Effector CD8-positive, alpha-beta T cell (primary cell): ENCODE measurements at places on chromosomes 1 and 21.

- peak; percentile 45 for DNase-seq
These were observed 894 bp downstream of the EPB41 start for GRCh38 chr1:28915031-28915895.

GRCh38 chr1:93450321-93450720, 2.4 kb downstream of the FNBP1L start:
- DNase-seq = no peak

GRCh38 chr1:29117381-29117780, 6.3 kb downstream of the TMEM200B start:
- no peak for DNase-seq

- no peak for DNase-seq
These were observed at the start of gene MFAP2 for GRCh38 chr1:16980473-16981268. TSS of gene MFAP2 (minus strand) at chr1:16980620. CDS start at chr1:16978273, 2,347 bp downstream.

DNA sequence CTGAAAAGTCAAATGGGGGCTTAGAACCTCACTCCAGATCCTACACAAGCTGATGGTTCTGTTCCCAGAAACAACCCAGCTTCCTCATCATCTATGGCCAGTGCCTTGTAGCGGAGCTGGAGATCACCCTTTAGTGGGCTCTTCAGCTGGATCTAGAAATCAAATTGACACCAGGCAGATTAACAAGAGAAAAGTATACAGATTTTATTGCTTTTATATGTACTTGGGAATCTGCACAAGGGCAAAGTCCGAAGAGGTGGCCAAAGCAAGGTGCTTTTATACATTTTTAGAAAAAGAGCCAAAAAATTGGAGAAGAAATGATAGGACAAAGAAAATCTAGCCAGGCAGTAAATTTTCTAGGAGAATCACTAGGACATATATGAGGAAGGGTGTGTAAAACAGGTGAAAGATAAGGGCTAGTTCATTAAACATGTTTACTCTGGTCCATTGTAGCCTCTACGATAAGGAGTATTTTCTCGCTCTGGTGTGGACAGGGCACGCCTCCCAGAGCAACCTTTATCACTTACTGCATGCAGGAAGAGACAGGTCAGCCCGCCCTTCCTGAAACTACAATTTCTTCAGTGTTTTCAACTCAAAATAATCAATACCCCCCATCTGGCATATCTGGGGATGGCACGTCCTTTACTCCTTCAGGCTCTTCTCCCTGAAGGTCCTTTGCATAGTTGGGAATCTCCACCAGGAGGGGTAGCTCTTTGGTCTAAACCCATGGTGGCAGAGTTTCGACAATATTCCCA, 14.0 kb upstream of the LGALS8 start:
- DNase-seq = no peak

DNA sequence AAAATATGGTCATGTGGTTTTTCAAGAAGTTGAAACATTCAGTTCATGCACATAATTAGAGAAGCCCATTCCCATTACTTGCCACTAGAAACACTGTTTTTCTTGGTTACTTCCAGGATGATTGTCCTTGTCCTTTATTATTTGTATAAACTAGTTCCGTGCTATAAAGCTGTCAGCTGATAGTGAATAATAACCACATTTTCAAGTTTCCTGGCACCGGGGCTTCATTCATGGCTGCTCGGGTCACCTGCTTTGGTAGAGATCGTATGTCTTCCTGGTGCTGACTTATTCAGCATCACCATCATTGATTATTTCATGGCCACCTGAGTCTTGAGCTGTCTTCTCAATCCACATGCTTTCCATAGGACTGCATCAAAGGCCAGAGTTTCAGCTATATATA, 62.9 kb upstream of the ZNF326 start:
- no peak for DNase-seq

- no peak for DNase-seq
These were observed 386.8 kb downstream of the NCAM2 start for GRCh38 chr21:21384977-21385376.

DNA sequence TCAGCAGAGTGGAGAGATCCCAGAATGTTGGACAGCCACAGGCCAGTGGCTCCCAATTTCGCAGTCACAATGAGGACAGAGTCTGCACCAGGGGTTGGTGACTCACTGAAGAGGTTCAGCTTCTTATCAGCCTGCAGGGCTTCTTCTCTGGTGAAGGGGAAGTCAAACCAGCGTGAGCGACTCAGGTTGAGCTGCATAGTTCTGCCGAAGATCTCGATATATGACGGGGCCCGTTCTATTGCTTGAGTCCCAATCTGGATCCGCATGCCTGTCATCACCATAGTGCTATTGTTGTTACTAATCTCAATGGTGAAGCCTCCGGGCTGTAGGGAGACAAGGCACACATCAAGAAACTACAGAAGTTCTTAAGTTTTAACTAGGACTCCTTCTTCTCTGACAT, 58.5 kb downstream of the UBR4 start:
- no peak for DNase-seq

- DNase-seq = no peak
These were observed 5.1 kb downstream of the OSBPL9 start for GRCh38 chr1:51621841-51622454.

- DNase-seq = no peak
These were observed 60.4 kb upstream of the PSEN2 start for GRCh38 chr1:226809785-226810571.

DNA sequence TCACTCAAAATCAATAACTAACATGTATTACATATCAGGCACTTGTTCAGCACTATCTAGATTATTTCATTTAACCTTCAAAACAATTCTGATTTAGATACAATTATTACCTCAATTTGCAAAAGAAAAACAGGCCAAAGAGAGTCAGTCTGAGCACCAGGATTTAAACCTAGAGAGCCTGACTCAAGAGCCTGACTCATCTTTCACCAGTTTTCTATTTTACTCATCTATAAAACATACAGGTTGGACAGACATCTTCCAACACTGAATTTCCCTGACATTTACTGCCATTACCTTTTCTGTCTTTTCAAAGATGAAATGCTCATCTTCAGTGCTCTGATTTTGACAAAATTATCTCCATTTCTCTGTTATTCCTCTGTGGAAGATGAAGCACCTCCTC, 116.5 kb downstream of the MRPL39 start:
- DNase-seq = no peak

GRCh38 chr21:33432496-33432895, 29.3 kb downstream of the IFNGR2 start:
- no peak for DNase-seq

DNA sequence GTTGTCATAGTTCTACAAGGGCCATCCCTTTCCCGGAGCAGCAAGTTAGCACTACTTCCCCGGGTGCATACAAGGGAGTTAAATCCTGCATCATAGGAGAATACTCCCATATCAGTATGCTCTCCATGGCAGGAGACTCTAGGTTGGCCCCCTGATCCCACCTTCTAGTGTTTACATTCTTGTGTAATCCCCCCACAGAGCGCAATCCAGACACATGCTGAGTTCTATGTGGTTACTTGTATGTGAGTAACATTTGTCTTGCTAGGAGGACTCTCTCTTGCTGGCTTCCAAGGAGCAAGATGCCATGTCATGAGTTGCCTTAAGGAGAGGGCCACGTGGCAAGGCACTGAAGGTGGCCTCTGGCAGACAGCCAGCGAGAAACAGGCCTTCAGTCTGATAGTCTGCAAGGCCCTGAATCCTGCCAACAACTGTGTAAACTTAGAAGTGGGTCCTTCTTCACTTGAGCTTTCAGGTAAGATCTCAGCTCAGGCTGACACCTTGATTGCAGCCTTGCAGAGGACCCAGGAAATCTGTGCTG, 155.3 kb downstream of the CDC7 start:
- DNase-seq = no peak

DNA sequence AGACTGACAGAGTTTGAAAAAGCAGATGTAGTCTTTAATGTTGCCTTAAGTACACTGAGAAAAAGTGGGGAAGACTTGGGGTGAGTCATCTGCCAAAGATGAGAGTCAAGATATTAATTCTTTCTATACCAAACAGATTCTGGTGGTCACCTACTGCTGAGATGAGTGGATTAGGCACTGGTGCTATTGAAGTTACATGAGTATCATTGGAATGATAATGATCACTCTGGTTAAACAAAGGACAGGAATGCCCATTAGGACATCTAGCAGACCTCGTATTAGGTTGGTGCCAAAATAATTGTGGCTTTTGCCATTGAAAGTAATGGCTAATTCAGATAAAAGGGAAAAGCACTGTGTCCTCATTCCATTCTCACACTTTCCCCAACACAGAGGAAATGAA, 1588.9 kb downstream of the KCNT2 start:
- DNase-seq = no peak

DNA sequence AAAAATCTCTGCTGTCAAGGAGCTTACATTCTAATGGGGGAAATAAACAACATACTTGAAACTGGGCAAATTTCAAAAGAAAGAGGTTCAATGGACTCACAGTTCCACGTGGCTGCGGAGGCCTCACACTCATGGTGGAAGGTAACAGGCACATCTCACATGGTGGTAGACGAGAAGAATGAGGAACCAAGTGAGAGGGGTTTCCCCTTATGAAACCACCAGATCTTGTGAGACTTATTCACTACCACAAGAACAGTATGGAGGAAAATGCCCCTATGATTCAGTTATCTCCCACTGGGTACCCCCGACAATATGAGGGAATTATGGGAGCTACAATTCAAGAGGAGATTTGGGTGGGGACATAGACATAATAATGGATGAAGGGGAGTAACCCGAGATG, 226.4 kb downstream of the ZP4 start:
- DNase-seq = no peak

DNA sequence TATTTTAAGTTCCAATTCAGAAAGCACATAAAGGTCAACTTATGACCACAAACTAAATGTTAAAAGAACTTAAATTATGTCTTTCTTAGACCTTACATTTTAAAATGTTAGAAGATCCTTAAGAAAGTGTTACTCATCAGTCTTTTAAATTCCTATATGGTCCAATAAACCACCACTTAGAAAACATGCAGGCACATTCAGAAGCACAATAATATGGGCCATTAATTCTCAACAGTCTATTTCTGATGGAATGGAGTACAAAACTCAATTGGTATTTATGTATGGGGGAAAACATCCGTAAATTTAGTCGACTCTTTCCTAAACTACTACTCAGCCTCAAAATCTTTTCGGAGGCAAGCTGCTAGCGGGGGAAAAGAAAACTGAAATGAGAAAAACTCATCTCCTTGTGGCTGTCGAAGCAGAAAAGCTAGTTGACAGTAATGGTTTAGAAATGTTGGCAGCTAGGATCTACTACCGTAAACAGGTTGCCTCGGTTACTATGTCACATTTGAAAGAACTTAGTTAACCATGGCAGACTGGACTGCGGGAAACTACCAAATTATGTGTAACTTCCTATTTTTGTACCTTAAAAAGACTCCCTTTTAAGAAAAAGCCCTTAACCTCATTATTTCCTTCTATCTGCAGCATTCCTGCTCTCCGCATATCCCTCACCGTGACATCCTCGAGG, 1.0 kb downstream of the TRMT1L start:
- no peak for DNase-seq

DNA sequence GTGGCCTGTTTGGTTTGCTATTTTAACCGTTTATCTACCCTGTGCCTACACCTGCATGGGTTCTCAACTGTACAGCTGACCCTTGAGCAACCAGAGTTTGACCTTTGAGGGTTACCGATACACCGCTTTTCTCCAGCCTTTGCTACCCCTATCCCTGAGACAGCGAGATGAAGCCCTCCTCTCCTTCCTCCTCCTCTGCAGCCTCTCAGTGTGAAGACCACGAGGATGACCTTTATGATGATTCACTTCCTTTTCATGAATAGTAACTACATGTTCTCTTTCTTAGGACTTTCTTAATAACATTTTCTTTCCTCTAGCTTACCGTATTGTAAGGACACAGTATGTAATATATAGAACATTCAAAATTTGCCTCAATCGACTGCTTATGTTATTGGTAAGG, 14.5 kb upstream of the RNF187 start:
- DNase-seq = no peak

- no peak for DNase-seq
These were observed 13.1 kb upstream of the SLC30A1 start for GRCh38 chr1:211591980-211592493.
